Melanocyte of skin (primary cell): ENCODE measurements at places on chromosomes 7 and 10. TPM values are rescaled to one million over a fixed set of nuclear protein-coding genes. Genes with fewer than 3 reads are reported as not detected.

The FAM13C gene
- under 0.01 and 1.8 TPM in 2 replicates for total RNA-seq

The HYAL4 gene
- not detected in 2 replicates for total RNA-seq

The CDHR3 gene
- total RNA-seq = 3.7 and 10.5 TPM in 2 replicates

The PDE1C gene
- 0.15 and 0.33 TPM in 2 replicates for total RNA-seq

The CFAP69 gene
- 1.4 and 1.5 TPM in 2 replicates for total RNA-seq

The SGCE gene
- 56.6 and 58.6 TPM in 2 replicates for total RNA-seq

The IDI2 gene
- not detected in 2 replicates for total RNA-seq

The CDK14 gene
- 0.93 and 3.0 TPM in 2 replicates for total RNA-seq

The GPR85 gene
- 9.5 and 12.0 TPM in 2 replicates for total RNA-seq

The MDFIC gene
- 24.1 and 39.6 TPM in 2 replicates for total RNA-seq

The ZNF248 gene
- total RNA-seq = 5.2 and 10.2 TPM in 2 replicates

The ZMIZ2 gene
- 15.6 and 20.0 TPM in 2 replicates for total RNA-seq

The SYT15B gene
- not detected in 2 replicates for total RNA-seq

The ZSWIM8 gene
- 77.4 and 77.8 TPM in 2 replicates for total RNA-seq
